ENCODE measurements at places on chromosomes 4 and X. TPM values are rescaled to one million over a fixed set of nuclear protein-coding genes. Genes with fewer than 3 reads are reported as not detected.

Gene GABRB1
- total RNA-seq = not detected

Gene SMIM10
- 4.5 TPM for total RNA-seq

Gene HAND2
- 11.0 TPM for total RNA-seq

Gene STK32B
- 0.36 TPM for total RNA-seq

Gene EVC
- total RNA-seq = 25.3 TPM

Gene ARHGAP10
- 19.3 TPM for total RNA-seq

Gene VAMP7
- total RNA-seq = 42.1 TPM

Gene TNIP3
- total RNA-seq = 0.81 TPM

Gene PRAF2
- total RNA-seq = 56.5 TPM

Gene TAF7L
- total RNA-seq = not detected

Gene UXT
- 123 TPM for total RNA-seq

Gene GRIA3
- 0.18 TPM for total RNA-seq

Gene MTTP
- not detected for total RNA-seq

Gene MORF4L2
- 931 TPM for total RNA-seq

Gene CPZ
- total RNA-seq = 6.9 TPM

Gene TSPAN7
- total RNA-seq = 1.5 TPM

Gene NXF2B
- total RNA-seq = not detected

Gene KIAA1210
- not detected for total RNA-seq

Gene ESX1
- total RNA-seq = not detected

Gene GPR34
- not detected for total RNA-seq

Gene P2RY10
- total RNA-seq = not detected

Gene SULT1E1
- 10.2 TPM for total RNA-seq

Gene NSUN7
- total RNA-seq = not detected

Gene SPANXN4
- total RNA-seq = not detected

Gene LPAR4
- total RNA-seq = not detected

Gene TRIM75
- total RNA-seq = not detected

Gene ZMAT1
- total RNA-seq = not detected

Gene GBA3
- not detected for total RNA-seq

Gene CNKSR2
- total RNA-seq = under 0.01 TPM

Gene DKK2
- not detected for total RNA-seq

Gene XPNPEP2
- 5.5 TPM for total RNA-seq

Gene MAGEB10
- not detected for total RNA-seq

Gene ENAM
- total RNA-seq = not detected

Gene ERCC6L
- total RNA-seq = 0.36 TPM

Gene ENPP6
- total RNA-seq = not detected

Gene UNC5C
- total RNA-seq = 4.3 TPM

Gene PSMD10
- 49.4 TPM for total RNA-seq

Gene CASK
- total RNA-seq = 25.1 TPM

Gene AGTR2
- total RNA-seq = not detected

Data from cardiac atrium fibroblast (primary cell).